ENCODE measurements at places on chromosomes 4 and X.

DNA sequence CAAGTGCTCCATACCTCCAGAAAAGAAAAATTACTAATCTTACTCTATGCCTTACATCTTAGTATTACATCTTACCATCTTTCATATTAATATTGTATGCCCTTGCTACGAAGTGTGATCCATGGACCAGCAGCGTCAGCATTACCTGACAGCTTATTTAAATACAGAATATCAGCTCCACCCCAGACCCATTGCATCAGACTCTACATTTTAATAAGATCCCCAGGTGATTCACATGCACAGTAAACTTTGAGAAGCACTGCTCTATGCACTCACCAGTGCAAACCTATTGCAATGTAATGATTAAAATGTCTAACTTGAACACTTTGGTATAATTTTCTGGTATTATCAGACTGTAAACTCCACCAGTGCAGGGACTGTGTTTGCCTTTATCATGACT lies 14.1 kb upstream of the SH3D19 start:
- no peak for DNase-seq

DNA sequence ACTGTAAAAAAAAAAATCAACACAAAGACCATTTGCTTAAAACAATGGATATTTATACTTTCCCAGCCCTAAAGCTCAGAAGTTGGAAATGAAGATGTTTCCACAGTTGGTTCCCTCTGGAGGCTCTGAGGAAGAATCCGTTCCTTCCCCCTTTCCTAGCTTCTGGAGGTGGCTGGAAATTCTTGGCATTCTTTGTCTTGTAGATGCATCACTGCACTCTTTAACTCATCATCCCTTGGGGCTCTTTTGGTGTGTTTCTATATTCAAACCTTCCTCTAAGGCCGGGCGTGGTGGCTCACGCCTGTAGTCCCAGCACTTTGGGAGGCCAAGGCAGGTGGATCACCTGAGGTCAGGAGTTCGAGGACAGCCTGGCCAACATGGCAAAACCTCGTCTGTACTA lies 78.7 kb downstream of the VCX3A start:
- DNase-seq = no peak

DNA sequence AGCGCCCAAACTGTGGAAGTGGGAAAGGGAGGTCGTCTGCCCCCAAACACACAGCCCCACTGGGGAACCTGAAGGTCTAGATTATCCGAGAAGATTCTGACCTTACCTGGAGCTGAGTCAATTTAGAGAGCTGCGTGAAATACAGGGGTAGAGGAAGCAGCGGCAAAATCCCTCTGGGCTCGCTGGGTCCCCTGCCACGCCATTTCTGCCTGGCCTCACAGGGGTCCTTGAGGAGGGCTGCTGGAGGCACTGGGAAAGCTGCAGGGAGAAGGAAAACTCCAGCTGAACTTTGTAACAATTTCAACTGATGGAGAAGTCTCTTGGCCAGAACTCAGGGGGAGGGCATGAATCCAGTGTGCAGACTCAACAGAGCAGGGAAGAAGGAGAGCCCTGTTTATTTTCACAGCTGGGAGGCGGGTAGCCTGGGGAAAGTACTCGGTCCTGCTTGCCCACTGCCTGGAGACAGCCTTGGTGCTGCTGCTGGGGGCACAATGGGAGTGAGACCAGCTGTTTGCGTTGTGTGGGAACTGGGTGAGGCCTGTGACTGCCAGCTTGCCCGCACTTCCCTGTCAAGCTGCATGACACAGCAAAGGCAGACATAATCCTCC lies 93.2 kb upstream of the MAPK10 start:
- no peak for DNase-seq

- DNase-seq = no peak
These were observed at the start of gene MAGEC1 for GRCh38 chrX:141903400-141904155. Gene MAGEC1, plus strand, starts transcription at chrX:141903894. Its CDS starts 1,179 bp downstream, at chrX:141905073.

DNA sequence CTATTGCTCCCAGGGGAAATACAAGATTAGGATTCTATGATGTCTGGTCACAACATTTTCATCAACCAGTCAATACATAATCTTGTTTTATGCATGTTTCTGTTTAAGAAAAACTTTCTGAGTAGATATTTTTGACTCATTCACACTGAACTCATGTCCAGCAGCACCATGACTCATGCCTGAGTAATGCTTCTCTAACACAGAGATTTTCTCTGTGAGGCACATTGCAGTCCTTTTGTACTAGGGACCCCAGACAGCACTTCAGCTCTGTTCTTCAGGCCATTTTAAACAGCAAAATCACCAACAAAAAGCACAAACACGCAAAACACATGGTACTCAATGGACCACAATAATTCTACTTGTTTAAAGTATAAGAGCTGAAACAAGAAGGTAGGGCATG lies 83.6 kb downstream of the MXRA5 start:
- no peak for DNase-seq

- DNase-seq = no peak
These were observed 46.6 kb downstream of the ANKRD17 start for GRCh38 chr4:73211968-73212367.

DNA sequence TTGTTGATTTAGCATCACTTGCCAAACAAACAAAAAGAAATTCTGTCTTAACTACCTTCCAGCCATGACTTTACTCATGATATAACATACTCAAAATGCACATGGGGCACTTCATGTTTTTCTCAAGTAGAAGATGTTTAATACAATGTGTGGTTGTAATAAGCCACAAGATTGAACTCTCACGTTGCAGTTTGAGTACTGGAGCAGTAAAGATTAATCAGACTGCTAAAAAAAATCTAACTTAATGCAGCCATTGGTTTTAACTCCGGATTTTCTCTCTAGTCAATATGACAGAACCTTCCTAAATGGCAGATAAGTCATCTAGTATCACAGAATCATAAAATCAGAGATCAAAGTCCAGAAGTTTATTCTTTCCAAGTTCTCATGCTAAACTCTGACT lies 117.9 kb downstream of the SH3KBP1 start:
- no peak for DNase-seq

- no peak for DNase-seq
These were observed 158.7 kb downstream of the SPRY1 start for GRCh38 chr4:123555233-123555806.

DNA sequence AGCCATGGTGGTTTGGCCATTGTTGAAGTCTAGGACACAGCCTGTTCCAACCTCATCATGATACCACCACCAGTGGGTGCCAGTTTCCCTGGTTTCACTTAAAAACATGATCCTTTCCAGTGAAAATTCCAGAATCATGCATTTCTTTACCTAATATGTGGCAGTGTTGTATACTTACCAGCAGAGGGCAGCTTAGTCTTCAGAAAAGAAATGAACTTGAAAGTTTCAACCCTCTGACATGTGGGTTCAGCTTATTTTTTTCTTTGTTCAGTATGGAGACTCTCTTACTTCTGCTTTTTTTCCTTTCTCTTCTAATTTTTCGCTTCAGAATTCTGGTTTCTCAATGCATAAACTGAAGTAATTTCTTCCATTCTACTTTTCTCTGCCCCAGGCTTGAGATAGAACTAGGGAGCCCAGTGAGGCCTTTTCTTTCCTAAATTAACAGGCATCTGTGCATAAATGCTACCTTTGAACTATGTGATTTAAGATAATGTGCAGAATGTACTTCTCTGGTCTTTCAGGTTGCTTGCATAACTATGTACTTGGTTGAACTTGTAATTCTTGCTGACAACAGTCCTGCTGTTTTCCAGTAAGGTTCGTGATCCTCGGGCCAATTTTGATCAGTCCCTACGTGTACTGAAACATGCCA lies 10.7 kb downstream of the LIAS start:
- peak; percentile 63 for DNase-seq

GRCh38 chrX:51026862-51027261 lies 116.3 kb downstream of the BMP15 start:
- DNase-seq = no peak

GRCh38 chr4:66331761-66332160 lies 661.5 kb upstream of the EPHA5 start:
- DNase-seq = no peak

DNA sequence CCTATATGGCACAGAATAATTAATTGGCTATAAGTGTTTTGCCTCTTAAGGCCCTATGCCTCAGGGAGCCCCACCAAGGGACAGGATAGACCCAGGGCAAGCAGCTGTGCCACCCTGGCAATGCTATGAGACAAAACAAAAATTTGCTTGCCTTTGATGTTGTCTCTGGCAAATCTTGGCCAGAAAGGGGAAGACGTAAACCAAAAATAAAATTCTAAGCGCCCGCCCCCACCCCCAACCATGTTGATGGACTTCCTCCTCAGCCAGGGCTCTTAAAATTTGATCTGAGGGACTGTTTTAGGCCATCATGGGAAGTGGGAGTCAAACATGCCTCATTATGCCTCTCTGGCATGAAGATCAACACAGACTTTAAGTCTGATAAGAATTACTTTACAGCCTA lies 130.5 kb upstream of the APOOL start:
- DNase-seq = no peak

DNA sequence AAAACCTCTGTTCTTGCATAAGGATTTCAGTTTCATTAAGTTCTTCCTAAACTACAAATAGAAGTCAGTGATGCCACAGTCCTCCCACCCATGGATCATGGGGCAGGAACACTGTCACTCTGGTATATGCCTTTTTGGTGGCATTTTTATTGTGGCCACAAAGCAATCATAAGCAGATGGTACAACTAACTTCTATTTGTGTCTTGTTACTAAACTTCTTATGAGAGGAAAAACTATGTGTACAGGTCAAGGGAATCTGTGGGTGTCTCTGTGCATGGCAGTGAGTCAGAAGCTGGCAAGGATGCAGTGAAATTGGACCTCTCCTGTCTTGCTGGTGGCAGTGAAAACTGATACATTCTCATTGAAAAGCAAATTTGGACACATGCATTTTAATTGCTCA lies 245.0 kb upstream of the GPC4 start:
- DNase-seq = no peak

GRCh38 chr4:10296730-10297129 lies 160.5 kb downstream of the ZNF518B start:
- DNase-seq = no peak

GRCh38 chr4:2412534-2412884 lies 5.9 kb downstream of the ZFYVE28 start:
- peak; percentile 69 for DNase-seq

- no peak for DNase-seq
These were observed 13.5 kb downstream of the DCHS2 start for GRCh38 chr4:154478128-154478527.

DNA sequence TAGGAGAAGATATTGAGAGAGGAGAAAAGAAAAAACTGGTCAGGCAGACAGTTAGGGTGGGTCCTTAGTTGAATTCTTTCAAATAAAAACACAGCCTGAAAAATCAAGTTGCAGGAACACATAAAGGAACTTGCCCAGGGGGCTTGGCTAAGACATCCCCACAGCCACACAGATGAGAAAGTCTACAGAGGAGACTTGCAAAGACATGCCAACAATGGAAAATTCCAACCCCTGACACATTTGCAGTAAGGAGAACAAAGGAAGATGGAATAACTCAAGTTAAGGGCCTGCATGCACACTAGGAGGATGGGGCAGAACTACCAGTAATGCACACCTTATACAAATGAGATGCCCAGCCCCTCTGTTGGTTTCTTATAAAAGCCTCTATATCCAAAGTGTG lies 197.6 kb downstream of the CPXCR1 start:
- no peak for DNase-seq

DNA sequence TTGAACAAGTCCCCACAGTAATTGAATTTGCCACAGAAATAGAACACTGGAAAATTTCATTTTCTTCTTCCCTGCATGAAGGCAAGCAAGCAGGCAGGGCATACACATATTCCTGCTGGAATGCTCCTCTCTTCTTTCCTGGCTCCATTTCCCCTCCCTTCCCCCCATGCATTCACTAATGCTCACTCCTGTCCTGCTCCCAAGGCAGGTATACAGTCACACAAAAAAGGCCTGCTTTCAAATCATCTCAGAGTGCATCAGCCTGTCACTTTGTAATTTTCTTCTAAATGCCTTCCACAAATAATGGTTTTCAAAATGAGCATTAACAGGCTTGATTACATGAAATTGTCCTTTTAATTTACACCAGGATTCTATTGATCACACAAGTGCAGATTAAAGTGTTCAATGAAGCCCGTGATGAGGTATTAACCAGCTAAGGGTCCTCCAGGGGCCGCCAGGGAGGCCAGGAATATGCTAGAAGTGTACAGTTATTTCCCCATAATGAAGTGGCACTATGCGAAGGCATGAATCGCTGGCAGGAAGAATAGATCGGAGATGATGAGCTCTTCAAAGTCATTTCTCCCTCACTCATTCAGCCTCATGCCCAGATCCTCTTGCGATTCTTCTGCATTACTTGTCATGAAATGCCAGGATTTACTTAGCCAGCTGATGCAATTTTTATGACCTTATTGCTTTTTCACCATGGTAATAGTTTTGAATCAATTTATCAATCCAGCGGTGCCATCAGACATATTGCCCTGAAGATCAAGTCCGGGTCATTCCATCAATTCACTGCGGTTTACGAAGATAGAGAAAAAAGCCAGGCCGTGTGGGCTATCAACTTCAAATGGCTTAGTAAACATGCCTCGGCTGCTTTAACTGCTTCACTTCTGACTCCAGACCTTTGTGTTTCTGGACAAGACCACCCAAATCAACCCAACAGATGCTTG lies 243.5 kb downstream of the GPAT3 start:
- no peak for DNase-seq

GRCh38 chrX:154458116-154458953 lies at the start of gene PLXNA3:
Gene PLXNA3, plus strand, starts transcription at chrX:154458281. Its CDS starts 1,903 bp downstream, at chrX:154460184.
- peak; percentile 86 for DNase-seq

DNA sequence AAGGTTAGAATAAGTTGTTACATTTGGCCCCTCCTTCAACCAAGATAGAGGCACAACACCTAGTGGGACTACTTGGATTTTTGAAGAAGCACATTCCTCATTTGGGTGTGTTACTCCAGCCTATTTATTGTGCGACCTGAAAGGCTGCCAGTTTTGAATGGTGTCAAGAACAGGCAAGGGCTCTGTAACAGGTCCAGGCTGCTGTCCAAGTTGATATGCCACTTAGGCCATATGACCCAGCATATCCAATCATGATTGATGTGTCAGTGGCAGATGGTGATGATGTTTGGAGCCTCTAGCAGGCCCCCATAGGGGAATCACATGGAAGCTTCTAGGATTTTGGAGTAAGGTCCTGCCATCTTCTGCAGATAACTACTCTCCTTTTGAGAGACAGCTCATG lies 35.5 kb upstream of the UGT2B4 start:
- DNase-seq = no peak

- peak; percentile 43 for DNase-seq
These were observed 716 bp downstream of the KIT start for GRCh38 chr4:54658252-54659093.

DNA sequence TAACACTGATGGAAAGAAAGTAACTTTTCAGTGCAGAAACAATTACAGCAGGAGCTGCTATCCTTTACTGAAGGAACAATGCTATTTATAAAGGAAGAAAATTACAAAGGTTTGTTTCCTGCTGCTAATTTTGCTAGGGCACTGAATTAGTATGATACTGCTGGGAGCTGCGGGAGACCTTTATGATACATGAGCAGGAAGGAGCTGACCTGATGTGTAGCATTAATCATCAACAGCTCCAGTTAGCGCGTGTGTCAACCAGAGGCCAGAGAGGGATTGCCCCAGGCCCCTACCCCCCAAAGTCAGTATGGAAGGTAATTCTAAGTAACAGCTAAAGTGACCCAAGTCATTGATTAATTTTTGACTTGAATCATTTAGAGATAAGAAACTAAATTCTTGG lies 728.9 kb downstream of the PCDH18 start:
- no peak for DNase-seq

- DNase-seq = peak; percentile 55
These were observed 1.5 kb upstream of the COMMD8 start for GRCh38 chr4:47465004-47465403.

- no peak for DNase-seq
These were observed 9.6 kb downstream of the STBD1 start for GRCh38 chr4:76316131-76316530.

- DNase-seq = no peak
These were observed 341.5 kb downstream of the ARHGAP10 start for GRCh38 chr4:148073349-148073748.

- DNase-seq = no peak
These were observed 34.3 kb downstream of the METAP1 start for GRCh38 chr4:99029852-99030251.
